C1 segment of cervical spinal cord (tissue), 14 donors: ENCODE measurements at places on chromosomes 16 and 17.

DNA sequence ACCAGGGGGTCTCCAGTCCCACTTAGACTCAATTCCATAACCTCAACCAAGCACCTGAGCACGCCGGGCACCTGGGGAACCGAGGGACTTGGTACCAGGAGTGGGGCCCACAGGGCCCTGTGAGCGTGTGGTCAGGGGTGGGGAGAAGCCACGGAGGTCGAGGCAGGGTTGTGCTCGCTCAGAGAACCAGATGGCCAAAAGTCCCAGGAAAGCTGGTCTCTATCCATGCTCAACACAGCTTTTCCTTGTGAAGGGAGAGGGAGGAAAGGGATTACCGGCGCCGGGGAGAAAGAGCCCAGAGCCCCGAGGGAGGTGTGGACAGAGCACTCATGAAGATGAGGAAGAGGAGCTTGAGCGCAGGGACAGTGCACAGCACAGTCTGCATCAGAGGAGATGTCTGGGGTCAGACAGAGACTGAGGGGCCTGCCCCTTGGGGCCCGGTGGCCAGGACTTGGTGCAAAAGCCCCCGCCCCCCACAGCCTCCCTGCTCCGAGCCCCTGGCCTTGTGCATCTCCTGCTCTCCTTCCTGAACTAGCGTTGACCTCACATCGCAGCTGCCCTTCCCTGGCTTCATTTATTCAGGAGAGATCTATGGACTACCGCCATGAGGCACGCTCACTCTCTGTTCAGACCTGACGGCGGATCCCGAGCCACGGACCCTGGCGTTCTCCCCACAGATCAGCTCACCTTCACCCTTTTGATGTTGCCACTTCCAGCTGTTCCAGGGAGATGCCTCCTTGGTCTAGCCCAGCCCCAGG is 355.4 kb upstream of the TNRC6C start:
- DNase-seq, result no peak

DNA sequence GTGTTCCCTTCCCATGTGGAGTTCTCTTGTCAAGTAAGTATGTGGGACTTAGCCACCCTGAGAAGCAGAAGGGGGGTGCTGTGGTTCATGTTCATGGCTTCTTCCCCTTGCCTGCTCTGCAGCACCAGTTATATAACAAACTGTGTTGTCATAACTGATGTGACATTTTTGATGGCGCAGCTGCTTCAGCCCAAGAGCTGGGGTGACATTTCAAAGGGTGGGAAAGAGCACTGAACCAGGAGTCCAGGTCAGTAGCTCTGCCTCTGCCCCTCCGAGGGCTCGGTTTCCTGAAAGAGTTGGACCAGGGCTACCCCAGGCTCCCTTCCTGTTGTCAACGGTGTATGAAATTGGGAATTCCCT is 7.4 kb downstream of the GNAO1 start:
- DNase-seq, result no peak

DNA sequence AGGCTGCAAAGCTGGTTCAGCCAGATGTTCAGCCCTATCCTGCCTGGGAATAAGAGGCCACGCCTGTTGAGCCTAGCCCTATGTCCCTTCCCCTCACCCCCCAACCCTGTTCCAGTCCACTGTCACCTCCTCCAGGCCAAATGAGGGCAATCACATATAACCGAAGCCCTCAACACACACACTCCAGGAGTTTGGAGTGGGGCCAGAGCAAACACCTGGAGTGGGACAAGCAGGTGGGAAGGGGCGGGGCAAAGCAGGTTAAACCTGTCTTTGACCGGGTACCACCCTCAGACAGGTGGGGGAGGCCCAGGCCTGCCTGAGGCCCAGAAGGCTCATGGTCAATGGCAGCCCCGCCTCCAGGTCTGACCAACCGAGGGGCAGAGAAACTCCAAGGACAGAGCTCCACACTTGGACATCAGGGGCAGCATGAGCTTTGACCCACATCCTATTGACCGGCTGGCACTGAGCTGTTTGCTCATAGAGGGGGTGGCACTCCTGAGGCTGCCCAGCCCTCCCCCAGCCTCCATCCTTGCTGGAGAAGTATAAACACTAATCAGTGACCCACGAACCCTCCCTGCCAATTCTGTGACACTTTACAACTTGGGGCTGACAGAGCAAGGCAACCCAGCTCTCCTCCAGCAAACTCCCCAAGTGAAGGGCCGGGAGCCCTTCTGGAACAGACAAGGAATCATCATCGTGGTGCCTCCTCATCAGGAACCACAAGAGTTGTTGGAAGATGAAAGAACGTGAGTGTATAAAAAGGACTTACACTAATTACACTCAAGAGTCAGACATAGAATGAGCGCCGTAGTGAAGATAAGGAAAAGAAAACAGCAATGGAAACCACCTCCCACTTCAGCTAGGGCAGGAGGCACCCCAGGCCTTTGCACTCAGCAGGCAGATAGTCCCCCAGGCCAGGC is 1.5 kb downstream of the ESRP2 start:
- DNase-seq, result no peak

- DNase-seq, result no peak
These were observed 21.1 kb upstream of the TFAP4 start for GRCh38 chr16:4293822-4294457.

- DNase-seq, result no peak
These were observed 214.0 kb downstream of the CPPED1 start for GRCh38 chr16:12589676-12590075.

DNA sequence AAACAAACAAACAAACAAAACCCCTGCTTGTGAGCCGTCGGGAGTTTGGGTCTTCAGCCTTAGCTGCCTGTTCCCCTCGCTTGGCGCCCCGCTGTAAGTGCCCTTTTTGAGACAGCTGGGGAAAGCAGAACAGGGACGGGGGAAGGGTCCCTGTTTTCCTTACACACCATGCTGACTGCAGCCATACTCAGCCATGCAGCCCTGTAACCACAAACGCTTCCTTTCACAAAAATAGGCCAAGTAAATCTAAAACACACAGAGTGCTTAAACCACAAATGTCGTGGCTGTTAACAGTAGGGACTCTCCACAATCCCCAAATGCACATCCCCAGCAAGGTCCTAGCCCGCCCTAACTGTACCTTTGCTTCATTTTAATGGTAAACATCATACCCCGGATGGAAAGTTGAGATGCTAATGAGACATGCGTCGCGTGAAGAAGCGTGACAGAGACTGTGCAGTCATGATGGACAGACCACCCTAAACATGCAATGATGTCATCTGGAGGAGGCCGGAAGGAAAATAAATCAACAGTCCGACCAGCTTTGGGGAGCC is 129.9 kb downstream of the MGAT5B start:
- no peak for DNase-seq

GRCh38 chr17:58332778-58333735 is 4.5 kb upstream of the TSPOAP1 start:
- no peak for DNase-seq

GRCh38 chr16:72282362-72282761 is 110.4 kb upstream of the PMFBP1 start:
- no peak for DNase-seq

DNA sequence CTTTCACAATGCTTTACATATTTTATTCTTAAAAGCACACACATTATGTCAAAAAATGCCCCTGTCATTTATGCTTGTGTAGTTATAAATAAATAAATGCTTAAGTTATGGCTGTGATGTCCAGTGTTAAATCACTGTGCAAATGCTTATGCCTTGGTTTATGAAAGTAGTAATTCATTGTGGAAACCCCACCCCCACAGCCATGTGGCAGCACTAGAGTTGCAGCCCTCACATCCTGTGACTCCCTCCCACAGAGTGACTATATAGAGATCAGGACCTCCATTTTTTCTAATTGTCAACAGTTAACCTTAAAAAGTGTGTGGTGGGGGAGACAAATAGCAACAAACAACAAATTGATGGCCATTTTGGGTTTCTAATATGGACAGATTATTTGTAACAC is 2.4 kb downstream of the SKAP1 start:
- no peak for DNase-seq

DNA sequence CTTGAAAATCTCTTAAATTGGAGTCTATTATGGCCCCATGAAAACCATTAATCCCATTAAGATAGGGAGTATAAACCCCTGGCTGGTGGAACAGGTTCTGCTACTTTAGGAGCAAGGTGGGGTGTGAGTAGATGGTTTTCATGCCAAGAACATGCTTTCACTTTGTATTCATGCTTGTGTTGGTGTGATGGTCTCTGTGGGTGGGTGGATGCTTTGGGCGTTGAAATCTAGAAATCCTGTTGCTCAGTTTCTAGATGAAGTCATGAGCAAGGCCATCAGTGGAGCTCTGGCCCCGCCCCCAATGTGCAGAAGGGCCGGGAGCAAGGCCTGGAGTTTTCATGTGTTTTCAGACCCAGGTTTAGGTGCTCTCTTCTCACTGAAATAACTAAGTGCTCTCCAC is 20.1 kb downstream of the PLD6 start:
- no peak for DNase-seq

DNA sequence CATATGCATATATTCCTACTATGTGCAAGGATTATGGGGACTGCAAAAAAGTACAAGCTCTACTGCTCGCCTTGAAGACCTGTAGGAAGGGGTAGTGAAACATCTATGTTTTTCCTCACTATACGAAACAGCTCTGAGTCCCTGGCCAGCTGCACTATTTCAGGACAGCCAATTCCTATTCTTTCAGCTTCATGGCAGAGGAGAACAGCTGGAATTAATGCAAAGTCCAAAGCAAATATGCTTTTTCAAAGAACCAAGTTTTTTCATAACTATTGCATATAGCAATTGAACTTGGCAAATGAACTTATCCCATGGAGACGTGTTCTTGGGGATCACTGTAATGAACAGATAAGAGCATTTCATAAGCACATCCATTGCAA is 122.3 kb downstream of the SPACA3 start:
- DNase-seq, result no peak

DNA sequence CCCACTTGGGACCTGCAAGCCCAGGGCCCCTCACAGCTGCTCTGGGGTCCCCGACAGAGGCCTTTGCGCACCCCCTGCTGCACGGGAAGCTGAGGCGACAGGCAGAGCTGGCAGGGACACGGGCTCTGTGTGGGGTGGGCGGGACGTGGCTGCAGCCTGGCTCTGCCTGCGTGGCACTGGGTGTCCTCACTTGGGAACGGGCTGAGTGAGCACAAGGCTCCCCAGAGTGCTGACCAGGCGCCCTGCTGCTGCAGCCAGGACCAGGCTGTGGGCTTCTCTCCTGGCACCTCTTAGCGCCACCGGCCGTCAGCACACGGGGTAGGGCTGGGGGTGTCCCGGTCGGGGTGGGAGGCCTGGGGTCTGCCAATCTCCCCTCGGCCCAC is 6.6 kb downstream of the C1QTNF8 start:
- no peak for DNase-seq

DNA sequence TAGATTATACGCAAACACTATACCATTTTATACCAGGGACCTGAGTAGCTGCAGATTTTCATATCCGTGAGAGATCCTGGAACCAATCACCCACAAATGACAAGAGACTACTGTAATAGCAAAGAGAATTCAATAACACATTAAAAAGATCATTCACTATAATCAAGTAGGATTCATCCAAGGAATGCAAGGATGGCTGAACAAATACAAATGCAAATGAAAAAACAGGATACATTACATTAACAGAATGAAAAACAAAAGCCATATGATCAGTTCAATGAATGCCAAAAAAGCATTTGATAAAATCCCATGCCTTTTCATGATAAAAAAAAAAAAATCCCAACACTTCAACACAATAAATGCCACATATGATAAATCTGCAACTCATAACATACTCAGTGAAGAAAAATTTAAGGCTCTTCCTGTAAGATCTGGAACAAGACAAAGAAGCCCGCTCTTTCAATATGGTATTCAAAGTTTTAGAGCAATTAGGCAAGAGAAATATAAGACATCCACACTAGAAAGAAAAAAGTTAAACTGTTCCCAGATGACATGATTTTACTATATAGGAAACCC is 29.0 kb downstream of the N4BP1 start:
- DNase-seq, result no peak

- no peak for DNase-seq
These were observed 133.3 kb upstream of the CIBAR2 start for GRCh38 chr16:85245307-85246172.
